ENCODE measurements at places on chromosomes 12 and 14.

DNA sequence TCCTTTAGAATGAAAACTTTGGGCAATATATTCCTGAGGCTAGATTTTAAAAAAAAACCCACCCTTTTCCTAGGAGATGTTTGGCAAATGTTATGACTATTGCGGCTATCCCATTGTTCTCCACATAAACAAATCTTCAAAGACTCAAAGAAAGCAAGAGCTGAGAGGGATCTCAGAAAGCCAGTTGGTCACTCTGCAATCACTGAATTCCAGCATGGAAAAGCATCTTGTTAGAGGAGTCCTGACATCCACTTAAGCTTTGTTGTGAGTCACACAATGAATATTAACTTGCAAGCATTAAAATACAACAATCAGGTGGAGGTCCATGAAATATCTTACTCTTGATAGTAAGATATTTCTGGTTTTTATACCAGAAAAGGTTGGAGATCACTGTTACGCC lies 11.0 kb upstream of the PTPRB start:
- DNase-seq: no peak

DNA sequence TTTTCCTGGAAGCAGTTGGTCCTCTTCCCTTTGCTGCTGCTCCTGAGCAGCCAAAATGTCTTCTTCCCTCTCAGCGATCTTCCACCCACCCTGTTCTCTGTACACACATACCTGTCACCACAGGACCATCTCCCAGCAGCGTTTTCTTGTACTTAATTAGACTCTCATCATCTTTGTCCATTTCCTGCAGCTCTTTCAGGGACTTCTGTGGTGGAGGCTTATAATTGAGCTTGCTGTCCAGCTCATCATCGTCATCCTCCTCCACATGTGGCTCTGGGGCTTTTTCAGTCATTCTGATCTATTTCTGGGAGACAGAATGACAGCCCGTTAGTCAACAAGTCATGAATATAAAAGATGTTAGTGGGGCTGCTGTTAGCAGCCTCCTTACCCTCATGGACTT lies 11.0 kb downstream of the ARHGDIB start:
- DNase-seq: no peak

GRCh38 chr14:61561104-61561503 lies 134.2 kb upstream of the HIF1A start:
- no peak for DNase-seq

GRCh38 chr12:25352083-25352918 lies 101.6 kb upstream of the KRAS start:
- no peak for DNase-seq

DNA sequence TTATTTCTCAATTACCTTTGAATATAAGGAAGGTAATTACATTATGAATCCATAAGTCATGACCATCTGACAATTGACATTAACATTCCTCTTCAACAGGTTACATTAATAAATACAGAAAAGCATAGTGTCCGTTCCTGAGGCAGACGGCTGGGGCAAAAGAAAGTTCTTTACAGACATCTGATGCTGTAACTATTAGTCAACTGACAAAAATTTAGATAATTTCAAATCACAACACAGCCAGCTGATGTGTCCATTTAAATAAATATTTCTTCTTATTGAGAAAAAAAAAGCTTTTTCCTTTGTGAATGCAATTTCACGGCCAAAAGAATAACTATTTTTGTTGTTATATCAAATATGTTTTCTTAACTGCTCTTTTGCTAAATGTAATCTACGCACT lies 9.2 kb upstream of the PYROXD1 start:
- DNase-seq: no peak

- no peak for DNase-seq
Measured at GRCh38 chr14:103561381-103562178, 877 bp downstream of the BAG5 start.

DNA sequence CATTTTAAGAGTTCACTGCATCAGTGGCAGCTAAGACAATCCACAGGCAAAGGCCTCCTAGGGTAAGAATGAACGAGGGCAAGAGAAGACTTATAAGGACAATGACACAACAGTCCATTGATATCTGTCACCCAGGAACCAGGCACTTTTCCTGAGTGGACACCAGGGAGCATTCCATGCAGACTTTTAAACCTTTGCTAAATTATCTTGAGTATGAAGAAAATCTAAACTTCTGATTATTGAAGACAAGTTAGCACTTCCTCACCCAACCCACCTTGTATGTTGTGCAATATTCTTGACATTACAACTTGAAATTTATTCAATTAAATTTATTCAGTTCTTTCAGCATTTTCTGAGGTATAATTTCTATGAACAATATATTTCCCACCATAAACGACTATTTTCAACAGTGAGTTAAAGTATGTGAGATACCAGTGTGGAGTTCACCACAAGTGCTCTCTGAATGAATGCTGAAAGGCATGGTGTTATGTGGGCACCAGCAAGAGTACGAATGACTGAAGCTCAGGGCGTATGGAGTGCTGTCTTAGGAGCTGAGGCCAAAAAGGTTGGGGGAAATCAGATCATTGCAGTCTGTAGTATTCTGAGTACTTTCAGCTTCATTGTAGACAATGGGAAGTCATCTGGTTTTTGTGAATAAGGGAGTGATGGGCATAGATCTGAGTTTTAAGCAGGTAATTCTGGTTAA lies 124.3 kb upstream of the LMNTD1 start:
- DNase-seq: no peak

DNA sequence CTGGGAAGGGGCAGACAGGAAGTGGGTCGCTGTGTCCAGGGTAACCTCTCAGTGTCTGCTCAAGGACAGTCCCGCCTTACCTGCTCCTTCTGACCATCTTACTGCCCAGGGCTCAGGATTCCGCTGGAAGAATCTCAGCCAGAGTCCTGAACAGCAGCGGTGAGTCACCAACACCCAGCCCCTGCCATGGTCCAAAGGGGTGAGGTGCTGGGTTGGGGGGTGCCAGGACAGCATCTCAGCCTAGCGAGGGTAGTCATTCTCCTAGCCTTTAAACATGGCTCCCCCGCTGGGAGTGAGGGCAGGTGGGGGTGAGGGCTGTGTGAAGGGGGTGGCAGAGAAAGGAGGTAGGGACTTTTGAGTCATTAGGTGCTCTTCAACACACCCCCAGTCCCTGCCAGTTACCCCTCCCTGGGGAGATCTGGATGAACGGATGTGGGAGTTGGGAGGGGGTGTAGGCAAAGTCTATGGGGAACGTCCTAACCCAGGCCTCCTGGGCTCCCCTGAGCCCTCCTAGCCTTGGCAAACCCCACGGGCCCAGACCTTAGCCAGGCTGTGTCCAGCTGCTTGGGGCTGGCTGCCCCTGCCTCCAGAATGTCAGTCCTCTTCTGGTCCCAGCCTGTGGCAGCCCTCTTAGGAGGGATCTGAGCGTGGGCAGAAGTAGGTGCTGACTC lies 2.5 kb downstream of the TAMALIN start:
- DNase-seq: no peak

DNA sequence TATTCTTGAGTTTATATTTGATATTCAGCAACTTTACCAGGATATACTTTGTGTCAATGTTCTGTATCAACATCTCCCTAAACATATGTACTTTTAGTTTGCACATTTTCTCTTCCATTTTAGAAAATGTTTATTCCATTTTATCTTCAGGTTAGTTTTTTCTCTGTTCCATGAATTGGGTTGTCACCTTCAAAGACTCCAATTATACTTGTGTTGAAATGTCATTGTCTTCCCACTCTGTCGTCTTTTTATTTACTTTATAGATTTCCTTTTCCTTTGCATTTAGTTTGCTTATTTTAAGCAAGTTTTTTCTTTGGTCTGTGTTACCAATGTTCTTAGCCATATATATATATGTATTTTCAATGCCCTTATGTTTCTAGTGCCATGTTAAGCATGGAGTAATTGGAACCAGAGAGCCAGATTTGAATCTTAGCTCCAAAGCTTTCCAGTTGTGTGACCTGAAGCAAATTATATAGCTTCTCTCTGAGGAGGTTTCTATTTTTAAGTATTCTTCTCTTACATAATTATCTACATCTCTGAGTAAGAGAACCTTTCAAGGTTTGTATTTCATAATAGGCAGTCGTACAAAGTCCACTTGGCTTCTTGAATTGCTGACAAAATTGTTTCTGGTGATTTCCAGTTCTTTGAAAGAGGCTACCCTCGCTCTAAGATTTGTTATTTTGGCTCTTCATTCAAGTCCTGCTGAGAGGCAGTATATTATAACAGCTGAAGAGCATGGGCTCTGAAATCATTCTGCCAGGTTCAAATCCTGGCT lies 85.8 kb upstream of the DYRK2 start:
- DNase-seq: no peak

DNA sequence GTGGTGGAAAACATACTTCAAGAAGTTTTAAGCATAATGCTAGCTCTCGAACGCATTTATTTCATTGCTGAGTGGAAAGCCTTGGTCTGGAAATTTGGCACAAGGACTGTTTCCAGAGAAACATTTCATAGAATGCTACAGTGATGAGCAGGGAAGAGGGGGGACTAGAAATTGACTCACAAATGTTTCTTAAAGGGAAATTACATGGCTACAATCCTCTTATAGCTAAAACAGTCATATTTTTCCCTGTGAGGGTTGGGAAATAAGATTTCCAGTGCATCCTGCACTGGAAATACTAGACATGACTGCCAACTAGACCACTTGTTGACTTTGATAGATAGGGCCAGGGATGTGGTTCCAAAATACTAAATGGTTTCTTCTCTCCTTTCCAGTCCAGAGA lies 197.3 kb upstream of the RGS6 start:
- DNase-seq: no peak

DNA sequence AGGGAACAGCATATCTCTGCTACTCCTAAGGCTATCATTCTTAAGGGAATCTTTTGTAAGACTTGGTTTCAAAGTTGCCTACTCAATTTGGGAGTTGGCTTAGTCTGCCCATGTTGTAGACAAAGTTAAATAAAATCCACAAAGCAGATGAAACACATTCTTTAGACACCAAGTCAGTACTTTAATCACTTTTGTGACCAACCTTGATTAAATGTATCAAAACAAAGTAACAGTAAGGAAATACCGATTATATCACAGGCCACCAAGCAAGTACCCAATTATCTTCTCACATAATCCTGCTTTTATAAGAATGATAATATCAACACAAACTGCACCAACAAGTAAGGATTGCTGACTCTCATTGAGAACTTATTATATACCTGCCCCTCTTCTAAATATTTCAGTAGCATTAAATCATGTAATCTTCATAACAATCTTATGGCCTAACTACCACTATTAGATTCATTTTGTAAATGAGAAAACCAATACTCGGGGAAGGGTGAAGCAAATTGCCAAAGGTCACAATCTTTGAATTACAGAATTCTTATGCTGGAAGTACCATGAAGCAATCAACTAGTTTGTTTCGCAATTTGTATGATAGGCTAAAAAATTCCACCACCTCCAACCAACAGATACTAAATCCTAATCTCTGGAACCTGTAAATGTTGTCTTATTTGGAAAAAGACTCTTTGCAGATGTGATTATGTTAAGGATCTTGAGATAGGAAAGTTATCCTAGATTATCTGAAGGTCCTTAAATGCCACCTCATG lies 12.6 kb upstream of the DIO2 start:
- no peak for DNase-seq

- no peak for DNase-seq
Measured at GRCh38 chr12:124451637-124452243, 115.7 kb downstream of the NCOR2 start.

DNA sequence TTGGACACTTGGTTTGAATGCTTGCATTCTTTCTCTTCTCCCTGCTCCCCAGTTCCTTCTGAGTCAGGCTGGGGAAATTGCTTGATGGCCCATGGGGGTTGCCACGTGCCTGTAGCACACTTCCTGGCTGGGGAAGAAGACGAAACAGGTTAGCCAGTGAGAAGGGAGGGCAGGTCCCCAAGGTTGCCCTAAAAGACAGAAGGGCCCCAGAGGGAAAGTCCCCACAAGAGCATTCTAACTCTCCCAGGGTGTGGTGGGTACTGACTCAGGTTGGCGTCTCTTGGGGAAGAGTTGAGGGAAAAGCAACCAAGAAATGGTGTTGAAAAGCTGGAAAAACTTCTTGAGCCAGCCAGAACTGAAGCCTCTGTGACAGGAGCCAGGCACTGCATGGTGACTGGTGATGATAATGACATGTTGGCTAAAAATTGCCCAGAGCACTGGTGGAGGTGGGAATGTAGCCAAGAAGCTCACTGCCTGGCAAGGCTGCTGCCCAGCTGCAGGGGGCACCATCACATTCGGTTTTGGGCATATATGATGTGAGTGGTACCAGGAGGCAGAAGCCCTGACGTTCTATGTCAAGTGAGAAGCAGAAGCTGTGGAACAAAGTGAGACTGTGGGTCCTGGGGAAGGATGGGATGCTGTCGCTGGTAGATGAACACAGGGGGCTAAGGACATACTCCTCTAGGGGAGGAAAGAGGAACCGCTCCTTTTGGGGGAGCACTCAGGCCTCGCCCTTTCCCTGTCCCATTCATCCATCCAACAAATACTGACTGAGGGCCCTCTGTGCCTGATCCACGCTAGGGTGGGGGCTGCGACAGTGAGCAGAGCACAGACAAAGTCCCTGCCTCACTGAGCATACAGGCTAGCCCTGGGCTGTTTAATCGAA lies 8.1 kb upstream of the RABGGTA start:
- no peak for DNase-seq

GRCh38 chr12:89980236-89980635 lies 271.6 kb upstream of the ATP2B1 start:
- no peak for DNase-seq

GRCh38 chr12:92403210-92404175 lies 257.8 kb upstream of the BTG1 start:
- DNase-seq: no peak

- DNase-seq: no peak
Measured at GRCh38 chr12:119071638-119072231, 90.4 kb downstream of the SRRM4 start.

- DNase-seq: no peak
Measured at GRCh38 chr14:96307434-96307833, 51.4 kb downstream of the BDKRB1 start.

DNA sequence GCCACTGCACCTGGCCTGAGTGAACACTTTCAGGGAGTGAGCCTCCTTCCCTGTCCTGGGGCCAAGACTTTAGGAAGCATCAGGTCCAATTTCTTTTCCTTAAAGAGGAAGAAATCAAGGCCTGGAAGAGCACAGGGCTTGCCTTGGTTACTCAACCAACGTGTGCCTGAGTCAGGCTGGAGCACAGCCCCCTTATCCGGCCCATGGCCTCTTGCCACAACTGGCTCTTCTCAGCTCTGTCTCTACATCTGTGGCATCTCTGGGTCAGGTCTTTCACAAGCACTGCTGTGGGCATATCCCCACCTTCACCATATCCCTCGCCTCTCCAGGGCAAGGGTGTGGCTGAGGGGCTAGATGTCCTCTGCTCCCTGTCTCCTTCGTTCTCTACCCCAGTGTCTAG lies 6.8 kb downstream of the MYH6 start:
- no peak for DNase-seq

- DNase-seq: no peak
Measured at GRCh38 chr12:119808441-119808840, 68.7 kb downstream of the CIT start.

DNA sequence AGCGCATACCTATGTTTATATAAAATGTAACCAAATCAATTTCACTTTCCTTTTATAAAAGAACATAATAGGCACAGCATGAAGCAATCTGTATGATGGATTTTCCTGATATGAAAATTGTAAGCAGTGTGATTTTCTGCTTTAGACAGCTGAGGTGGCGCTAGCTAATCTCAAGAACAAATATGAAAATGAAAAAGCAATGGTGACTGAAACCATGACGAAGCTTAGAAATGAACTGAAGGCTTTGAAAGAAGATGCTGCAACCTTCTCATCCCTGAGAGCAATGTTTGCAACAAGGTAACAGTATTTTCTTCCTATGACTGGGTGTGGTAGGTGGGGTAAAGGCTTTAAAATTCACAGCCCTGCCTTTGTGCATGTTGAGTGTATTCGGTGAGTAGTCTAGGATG lies 65.0 kb upstream of the FGD4 start:
- DNase-seq: no peak
